ENCODE measurements at places on chromosomes 7 and 10.
A peak's percentile ranks its signal among the peaks of the same experiment; 100 is the strongest.

DNA sequence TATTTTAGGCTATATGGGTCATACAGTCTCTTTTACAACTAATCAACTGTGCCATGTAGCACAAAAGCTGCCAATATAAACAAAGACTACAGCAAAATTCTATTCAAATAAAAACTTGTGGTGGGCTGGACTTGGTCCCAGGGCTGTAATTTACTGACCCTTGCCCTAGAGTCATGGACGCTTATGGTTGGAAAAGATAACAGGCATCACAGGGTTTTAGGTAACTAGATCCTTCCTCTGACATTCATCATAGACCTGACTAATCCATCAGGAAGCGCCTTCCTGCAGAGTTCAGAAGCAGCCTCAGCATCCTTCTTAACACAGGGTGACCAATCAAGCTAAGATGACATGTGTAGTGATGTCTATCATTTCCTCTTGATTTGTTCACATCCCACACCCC, 40.2 kb upstream of the GPAM start:
- DNase-seq = peak; percentile 48

- DNase-seq = no peak
Measured at GRCh38 chr7:21077602-21078001, 290.9 kb upstream of the SP8 start.

- DNase-seq = no peak
Measured at GRCh38 chr7:55515569-55516279, 56.6 kb downstream of the VOPP1 start.

DNA sequence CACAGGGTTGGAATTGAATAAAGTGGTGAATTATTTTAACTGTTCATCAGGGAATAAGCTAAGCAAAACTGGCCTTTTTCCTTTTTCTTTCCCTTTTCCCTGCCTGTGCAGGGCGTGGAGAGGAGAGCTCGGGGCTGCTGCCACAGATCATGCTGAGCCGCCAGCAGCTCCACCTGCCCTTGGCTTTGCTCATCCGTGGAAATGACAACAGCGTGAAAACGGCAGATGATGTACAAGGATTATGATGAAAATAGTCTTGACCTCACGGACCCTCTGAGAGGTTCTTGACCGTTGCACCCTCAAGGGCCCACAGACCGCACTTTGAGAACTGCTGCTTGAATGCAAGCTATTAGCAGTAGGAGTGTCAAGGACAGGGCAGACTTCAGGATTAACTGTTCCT, 10.6 kb downstream of the PPP2R2D start:
- DNase-seq = no peak

- DNase-seq = no peak
Measured at GRCh38 chr7:3005257-3005656, 38.4 kb downstream of the CARD11 start.

- no peak for DNase-seq
Measured at GRCh38 chr7:95694334-95694733, 78.0 kb upstream of the DYNC1I1 start.

- DNase-seq = peak; percentile 43
Measured at GRCh38 chr10:72334825-72335393, 19.8 kb downstream of the DNAJB12 start.

GRCh38 chr7:122887198-122887597, 938 bp upstream of the CADPS2 start:
- peak; percentile 41 for DNase-seq

DNA sequence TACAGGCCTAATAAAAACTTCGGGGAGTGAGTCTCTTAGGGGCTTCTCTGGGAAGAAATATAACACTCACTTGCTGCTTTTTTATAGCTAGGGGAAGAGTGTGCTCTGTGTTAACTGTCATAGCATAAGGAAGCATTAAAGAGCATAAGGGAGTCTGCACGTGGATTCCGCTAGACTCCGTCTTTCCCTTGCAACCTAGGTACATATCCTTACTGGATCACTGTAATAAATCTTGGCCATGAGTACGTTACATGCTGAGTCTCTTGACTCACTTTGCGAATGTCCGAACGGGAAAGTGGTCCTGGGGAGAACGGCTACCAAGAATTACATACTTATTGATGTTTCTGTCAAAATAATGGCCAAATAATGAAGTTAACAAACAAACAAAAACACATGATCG, 999.1 kb upstream of the MBL2 start:
- no peak for DNase-seq

DNA sequence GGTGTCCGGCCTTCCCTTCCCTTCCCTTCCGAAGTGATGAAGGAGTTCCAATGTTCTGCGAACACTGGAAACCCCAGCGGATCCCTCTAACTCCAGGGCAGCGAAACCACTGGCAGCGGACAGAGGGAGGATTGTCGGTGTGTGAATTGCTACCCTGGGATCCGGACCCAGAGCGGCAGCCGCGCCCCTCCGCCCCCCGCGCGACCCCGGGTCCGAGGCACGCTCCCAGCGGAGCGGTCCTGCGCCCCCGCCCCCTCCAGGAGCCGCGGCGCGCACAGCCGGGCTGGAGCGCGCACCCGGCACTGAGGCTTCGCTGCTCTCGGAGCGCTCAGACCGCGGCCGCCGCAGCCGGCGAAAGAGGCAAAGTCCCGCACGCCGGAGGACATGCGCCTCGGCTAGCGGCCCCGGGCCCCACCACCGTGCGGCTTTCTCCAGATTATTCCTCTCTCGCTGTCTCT, at the start of gene PTPRZ1:
Gene PTPRZ1 (plus strand): TSS at position 331 of the 458 bp plus-strand sequence. CDS start 339 bp downstream, outside the sequence.
- DNase-seq = peak; percentile 34

- no peak for DNase-seq
Measured at GRCh38 chr7:4302203-4302905, 379.7 kb upstream of the FOXK1 start.

GRCh38 chr10:62719061-62719460, 85.5 kb upstream of the ADO start:
- DNase-seq = no peak

DNA sequence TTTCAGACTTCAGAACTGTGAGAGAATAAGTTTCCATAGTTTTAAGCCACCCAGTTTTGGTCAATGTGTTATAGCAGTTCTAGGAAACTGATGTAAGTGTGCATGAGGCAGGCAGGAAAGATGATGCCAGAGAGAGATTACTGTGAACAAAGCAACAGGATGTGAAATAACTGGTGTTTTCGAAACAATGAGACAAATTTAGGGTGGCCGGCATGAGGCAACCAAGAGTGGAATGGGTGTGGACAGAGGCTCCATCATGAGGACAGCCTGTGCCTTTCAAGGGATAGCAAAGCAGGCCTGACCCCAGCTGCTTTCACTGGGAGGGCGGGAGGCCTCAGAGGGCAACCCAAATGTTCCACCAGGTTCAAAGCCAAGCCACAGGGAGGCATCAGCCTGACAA, 67.3 kb upstream of the UCN3 start:
- DNase-seq = no peak

DNA sequence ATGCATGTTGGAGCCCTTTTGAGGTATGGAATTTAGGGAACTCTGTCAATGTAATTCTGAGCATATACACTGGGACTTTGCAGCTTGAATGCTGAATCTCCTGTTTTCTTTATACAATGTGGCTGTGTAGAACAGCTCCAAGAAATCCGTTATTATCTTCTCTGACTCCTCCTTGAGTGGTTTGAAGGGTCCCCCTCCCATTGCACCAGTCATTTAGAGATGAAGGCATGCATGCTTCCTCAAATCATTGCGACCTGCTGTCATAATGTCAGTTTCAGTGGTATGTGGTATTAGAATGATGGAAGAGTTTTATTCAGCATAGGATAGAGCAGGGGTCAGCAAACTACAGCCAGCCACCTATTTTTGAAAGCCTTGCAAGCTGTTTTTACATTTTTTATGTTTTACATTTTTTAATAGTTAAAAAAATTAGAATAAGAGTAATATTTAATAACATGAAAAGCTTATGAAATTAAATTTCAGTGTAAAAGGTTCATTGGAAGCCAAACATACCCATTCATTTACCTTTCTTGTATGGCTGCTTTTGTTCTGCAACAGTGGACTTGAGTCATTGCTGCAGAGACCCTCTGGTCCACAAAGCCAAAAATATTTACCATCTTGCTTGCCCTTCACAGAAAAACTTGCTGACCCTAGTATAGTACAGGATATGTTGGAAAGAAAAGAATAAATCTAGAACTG, 8.1 kb downstream of the STK17A start:
- DNase-seq = no peak

GRCh38 chr7:27693794-27694193, 31.1 kb upstream of the HIBADH start:
- DNase-seq = no peak

DNA sequence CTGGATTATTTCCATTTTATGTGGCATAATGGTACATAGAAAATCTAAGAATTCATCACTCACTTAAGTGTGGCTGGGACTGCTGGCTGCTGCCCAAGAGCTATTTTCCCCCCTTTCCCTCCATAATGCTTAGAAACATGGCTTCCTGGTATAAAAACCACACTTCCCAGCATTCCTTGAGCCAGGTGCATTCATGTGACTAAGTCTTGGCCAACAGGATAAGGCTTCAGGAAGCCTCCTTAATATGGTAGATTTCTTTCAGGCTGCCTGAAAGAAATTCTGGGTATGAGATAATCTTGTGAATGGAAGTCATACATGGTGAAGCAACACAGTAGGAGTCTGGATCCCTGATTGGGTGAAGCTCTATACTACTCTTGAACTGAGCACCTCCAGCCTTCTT, 178.0 kb downstream of the JAZF1 start:
- DNase-seq = peak; percentile 42

GRCh38 chr7:121529003-121529402, 132.9 kb upstream of the FAM3C start:
- peak; percentile 15 for DNase-seq

DNA sequence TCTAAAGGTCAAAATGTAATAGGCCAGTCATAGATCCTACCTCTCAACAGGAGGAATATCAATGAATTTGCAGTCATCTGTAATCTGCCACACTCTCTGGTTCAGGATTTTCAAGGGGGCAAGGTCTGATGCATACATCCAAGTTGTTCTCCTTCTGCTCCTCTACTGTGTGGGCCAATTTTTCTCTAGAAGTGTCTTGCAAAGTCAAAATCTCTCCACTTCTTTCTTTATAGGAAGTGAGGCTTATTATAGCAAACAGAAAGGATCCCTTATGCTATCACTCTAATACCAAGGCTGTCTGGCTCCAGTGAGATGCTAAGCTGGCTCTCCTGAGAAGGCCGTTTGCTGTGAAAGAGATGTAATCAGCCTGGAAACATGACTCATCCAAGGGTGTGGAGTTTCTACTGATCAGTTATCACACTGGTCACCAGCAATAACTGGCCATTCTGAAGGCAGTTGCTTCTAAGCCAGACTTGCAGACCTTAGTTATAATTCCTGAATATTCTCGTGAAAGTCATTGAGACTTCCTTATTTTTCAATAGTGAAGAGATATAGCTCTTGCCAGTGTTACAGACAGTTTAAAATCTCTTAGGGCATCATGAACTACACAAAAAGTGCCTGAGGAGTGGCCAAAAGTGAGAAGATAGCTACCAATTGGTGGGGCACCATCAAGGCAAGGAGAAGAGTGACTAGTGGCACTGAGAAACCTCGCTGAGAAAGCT, 43.2 kb upstream of the LRGUK start:
- no peak for DNase-seq

- DNase-seq = peak; percentile 6
Measured at GRCh38 chr10:84469470-84469869, 141.1 kb downstream of the CCSER2 start.

DNA sequence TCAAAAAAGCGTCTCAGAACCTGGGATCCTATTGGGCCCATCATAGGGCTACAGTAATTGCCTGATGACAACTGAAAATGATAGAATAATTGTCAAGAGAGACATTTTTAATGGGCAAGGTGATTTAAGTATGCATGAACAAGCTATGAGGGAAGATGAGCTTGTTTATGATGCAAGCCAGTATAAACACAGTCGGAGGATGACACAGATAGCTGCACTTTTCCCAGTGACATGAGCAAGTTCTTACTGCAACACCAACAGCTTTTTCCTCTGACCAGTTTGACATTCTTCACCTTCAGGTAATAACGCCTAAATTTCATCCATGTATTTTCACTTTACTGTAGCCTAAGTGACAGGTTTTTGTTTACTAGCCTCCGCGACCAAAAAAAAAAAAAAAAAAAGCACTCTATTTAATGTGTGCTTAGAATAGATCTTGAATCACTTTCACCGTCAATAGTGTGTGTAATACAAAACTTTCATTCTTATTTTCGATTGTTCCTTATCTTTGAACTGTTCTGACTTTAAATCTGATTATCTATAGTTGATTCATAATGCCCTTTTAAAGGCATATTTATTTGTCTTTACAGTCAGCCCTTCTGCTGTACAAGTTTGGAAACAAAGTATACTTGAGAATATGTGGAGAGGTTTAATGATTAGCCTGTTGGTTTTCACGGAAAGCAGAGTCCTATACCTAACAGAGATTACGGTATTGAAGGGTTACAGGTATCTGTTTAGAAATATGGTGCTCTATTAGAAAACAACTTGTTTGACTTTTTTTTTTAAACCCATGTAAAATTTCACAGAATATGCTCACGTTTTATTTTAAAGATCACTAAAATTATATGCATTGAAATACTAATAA, 1.7 kb downstream of the FOXP2 start:
- DNase-seq = no peak

DNA sequence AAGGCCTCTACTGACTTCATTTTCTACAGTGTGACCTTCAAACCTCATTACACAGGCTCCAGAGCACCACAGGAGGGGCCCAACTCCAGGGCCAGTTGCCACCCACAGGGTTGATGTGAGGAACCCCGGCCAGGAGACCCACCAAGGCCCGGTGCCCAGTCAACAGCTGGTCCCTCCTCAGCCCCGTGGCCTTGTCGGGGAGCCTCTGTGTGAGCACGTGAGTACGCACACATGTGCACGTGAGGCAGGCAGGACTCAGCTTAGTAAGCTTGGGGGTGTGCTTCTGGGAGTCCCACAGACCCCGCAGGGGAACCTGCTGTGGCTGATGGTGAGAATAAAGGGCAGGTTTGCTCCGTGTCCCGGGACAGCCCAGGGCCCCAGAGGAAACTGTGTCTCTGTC, 104.5 kb downstream of the VIPR2 start:
- no peak for DNase-seq

GRCh38 chr10:101614663-101615524, 26.8 kb downstream of the DPCD start:
- no peak for DNase-seq

GRCh38 chr10:5976512-5977470, 552 bp downstream of the IL15RA start:
- peak; percentile 29 for DNase-seq

GRCh38 chr10:48821692-48822091, 117.9 kb downstream of the LRRC18 start:
- no peak for DNase-seq

DNA sequence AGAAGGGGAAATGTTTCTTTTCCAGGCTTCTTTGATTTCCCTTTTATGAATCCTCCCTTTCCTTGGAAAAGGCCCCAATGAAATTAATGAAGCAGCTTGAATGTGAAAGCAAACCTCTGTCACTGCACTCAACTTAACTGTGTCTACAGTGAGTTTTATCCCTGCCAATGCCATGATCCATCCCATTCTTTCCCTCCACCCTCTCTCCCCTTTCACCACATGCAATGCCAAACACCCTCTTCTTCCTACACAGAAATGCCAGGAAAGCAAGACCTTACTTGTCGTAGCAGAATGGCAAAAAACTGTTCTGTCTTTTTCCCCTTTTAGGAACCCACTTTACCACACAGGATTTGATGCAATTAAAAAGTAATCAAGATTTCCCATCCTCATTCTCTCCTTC, 47.3 kb upstream of the TRIL start:
- no peak for DNase-seq

All from fibroblast of skin of right biceps (primary cell).